ENCODE measurements at places on chromosomes 7 and 10. TPM values are rescaled to one million over a fixed set of nuclear protein-coding genes. Genes with fewer than 3 reads are reported as not detected.

The FIGNL1 gene
- 0.32 TPM for total RNA-seq

DNA sequence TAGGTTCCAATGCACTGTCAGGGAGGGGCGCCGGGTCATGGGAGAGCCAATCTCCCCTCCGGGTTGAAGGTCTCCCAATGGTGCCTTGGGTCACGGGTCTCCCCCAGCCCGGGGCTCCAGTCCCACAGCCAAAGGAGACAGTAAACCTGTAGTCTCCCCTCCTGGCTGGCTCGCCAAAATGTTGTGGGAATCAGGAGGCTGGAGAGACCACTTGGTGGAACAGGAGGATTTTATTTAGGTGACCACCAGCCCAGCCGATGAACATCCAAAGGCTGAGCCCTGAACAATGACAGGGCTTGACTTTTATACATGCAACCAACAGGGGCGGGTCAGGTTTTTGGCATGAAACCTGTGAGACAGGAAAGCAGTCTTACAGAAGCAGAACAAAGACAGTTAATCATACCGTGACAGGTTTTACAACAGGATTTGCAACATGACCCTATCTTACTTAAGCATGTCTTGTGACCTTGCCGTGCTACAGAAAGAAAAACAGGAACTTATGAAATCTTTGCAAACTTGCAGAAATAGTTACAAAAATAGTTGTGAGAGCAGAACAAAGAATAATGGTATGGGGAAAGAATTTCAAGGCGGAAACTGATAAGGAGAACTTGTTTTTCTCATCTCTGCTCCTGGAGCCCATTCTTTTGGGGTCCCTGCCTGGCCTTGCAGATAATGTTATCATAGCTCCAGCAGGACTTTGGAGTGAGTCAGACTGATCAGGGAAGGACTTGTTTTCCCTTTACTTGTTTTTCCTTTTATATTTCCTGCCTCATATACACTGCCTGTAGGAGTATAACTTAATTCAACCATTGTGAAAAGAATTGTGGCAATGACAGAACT is 7.1 kb downstream of the ERV3-1 start:
- peak; percentile 68 for DNase-seq

The ADRB1 gene
- total RNA-seq, result not detected

DNA sequence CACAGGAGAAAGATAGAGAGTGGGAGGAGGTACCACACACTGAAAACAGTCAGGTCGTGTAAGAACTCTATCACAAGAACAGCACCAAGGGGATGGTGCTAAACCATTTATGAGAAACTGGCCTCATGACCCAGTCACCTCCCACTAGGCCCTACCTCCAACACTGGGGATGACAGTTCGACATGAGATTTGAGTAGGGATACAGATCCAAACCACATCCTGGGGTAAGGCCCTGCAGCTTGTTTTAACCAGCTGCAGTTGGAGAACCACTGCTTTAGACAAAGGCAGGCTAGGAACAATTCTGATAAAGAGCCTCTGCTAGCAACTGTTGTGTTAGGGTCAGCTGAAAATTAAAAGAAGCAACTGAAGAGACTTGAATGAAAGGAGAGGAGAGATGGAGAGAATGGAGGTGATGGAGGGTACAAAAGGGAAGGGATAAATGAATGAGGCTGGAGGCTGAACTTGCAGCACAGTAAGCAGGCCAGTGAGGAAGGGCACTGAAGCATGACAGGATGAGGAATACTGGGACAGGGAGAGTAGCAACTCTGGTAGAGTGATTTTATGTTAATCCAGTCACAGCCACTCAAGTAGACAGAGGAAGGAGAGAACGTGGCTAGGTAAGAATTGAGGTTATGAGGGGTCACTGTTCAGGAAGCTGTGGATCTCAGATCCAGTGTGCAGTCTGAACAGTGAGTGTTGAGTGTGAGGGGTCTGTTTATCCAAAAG is 23.6 kb downstream of the MEST start:
- no peak for DNase-seq

The CHAT gene
- not detected for total RNA-seq

The NKX1-2 gene
- not detected for total RNA-seq

GRCh38 chr10:22333975-22334282 is 11.4 kb upstream of the SPAG6 start:
- no peak for DNase-seq

The SPDYE2B gene
- total RNA-seq, result not detected

- no peak for DNase-seq
These were observed 39.1 kb upstream of the FGL2 start for GRCh38 chr7:77238703-77239136.

DNA sequence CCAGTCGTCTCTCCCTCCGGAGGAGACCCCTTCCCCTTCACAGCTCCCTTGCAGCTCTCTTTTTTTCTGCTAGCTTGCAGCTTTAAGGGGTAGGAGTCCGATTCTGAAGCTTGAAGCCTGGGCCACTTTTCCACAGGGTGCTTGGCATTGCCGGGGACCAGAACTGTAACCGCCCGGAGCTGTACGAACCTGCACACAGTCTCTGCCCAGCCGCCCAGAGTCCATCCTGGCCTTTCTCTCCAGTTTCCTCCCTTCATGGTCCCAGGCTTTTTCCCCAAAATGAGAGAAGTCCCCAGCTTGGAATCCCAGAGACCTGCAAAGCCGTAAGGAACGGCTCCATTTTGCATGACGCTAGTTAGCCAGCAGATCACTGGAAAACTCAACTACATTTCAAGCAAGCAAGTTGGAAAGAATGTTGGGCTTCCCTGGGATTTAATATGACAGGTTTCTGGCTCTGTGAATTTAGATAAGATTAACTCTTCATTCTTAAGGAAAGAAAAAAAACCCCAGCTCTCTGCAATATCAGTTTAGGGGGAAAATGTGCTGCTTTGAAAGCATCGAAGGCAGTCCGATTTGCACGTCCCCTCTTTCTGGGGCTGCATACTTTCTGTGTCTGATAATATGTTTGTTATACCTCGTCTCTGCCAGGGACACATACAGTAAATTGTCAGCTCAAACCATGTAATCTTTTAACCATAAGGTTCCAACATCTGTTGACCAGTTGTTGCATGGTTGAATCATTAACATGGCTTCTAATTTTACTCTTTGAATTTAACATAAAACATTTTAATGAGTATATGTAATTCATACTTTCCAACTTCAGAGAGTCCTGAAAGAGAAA is 190.0 kb upstream of the LYZL2 start:
- no peak for DNase-seq

DNA sequence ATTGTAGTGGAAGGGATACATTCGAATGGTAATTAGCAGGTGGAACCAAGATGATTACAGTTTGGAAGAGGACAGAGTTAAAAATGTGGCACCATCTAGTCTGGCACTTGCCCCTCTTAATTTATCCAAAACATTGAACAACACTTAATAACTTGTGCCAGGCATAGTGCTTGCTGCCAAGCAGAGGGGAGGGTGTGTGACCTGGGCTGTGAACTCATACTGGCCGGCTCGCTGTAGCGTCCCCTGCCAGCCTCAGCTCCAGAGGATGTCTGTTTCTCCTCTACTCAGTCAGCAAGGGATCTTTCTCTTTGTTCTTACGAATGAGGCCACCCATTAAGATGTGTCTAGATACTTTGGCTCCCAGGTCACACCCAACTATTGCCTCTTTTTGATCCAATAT is 179.4 kb upstream of the INHBA start:
- DNase-seq, result no peak

The NEUROD6 gene
- total RNA-seq, result not detected

DNA sequence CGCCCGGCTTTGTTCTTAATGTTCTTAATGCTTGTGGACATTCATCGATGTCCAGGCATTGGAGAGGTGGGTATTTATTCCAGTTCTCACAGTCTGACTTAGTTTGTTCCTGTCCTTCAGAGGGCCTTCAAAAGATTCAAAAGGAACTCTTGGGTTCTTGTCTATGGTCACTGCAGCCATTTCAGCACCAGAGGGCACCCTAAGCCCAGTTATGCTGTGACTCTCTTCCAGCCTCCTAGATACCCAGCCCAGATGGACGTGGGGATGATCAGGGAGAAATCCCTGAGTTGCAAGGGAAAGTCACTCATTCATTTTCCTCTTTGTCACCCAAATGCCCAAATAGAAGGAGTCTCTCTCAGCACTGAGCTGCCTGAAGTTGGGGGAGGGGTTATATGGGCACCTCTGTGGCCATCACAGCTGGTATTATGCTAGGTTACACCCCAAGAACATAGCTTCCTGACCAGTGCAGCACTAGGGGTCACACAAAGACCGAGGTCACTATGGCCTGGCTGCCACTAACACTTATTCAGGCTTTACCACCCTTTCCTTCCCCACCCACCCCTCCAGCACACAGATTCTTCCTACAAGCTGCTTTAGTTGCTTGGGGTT is 26.5 kb upstream of the CCDC126 start:
- DNase-seq, result no peak

DNA sequence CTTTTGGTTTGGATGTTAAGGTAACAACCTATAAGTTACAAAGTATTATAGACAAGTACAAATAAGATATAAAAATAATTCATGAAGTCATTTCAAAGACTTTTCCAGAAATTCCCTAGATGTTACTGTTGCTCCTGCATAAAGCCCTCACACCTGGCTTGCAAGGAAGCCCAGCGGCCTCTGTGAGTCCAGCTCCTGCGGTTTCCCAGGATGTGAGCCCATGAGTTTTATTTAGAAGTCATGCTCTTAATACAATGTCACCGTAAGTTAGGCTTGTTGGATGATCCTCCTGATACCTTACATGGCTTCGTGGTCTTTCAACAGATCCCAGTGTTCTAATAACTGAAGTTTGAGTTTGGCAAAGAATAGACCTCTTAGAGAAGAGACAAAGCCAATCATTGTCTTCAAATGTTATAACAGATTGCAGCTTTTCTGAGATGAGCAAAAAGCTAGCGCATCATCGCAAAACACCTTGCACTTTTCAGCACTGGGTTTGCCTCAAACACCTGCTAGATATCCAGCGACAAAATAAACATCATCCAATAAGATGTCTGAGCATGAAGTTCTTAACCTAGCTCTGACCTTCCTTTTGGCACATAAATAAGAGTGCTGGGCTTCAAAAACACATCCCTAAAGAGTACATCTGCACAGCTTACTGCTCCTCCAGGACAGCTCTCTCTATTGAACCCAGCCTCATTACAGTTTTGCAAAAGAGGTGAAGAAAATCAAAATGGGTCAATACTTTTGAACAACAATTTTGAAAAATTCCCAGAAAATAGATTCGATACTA is 3.6 kb downstream of the FAM171A1 start:
- DNase-seq, result no peak

GRCh38 chr7:99398891-99399445 is 9.4 kb downstream of the PDAP1 start:
- no peak for DNase-seq

DNA sequence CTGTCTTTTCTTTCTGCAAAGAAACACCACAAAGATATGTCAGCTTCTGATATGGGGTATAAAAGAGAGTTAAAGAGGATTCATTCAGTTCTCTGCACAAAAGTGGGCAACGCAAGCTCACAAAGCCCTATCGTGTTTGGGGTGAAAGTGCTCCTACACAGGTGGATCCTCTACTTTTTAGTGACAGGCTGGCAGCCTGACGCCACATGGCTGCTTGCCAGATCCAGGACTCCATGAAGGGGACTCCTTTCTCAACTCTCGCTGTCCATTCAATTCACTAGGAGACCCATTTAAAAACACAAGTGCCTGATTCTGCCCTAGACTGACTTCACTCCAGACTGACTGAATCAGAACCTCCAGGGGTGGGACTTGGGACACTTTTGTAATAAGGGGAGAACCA is 8.0 kb downstream of the PARP12 start:
- no peak for DNase-seq

GRCh38 chr10:109978481-109978880 is 29.3 kb upstream of the ADD3 start:
- no peak for DNase-seq

GRCh38 chr10:28036587-28036986 is 37.7 kb upstream of the ODAD2 start:
- no peak for DNase-seq

- DNase-seq, result no peak
These were observed 141.3 kb upstream of the FZD8 start for GRCh38 chr10:35783305-35783838.

GRCh38 chr7:49497471-49497870 is 276.0 kb upstream of the VWC2 start:
- no peak for DNase-seq

GRCh38 chr10:110794808-110795207 is 76.9 kb upstream of the PDCD4 start:
- DNase-seq, result no peak

DNA sequence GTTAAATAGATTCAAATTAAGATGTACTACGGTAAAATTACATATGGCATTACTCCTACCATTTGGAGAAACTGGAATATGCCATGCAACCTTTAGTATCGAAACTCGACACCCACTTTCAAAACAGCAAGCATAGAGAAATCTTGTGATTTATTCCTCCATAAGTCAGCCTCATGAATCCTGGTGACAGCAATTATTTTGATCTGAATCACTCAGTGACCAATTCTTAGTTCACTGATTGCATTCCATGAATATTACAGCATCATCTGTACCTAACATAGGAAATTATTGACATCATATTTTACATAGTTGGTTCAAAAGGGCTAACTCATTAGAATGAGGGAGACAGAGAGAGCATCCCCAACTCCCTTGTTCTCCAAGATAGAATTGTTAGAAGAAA is 89.6 kb downstream of the CACNB2 start:
- DNase-seq, result no peak

- no peak for DNase-seq
These were observed 175.2 kb downstream of the CDK14 start for GRCh38 chr7:90771281-90771680.

DNA sequence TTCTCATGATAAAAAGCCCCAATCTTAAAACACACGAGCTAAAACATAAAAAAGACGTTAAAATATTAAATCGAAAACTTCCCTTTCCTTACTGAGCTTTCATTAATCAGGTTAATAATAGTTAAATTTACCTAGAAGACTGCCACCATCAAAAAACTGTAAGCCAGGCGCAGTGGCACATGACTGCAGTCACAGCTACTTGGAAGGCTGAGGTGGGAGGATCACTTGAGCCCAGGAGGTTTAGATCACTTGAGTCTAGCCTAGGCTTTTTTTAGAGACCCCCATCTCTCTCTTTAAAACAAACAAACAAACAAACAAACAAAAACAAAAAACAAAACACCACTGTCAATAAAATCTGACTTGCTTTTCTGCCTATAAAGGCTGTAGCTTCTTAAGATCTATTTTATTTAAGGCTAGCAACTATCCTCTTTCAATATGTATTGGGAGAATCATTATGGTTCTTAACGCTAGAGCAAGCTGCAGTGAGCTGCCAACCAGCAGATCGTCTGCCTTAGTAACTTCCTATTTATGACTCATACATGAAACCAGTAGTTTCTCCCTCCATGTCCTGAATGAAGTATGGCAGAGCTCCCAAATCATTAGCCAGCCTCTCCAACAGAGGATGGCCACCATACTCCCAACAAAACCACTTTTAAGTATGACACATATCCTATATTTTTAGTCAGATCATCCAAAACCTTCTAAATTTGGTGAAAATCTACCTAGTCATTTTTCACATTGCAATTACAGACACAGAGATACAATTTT is 163.7 kb downstream of the SRPK2 start:
- no peak for DNase-seq

- peak; percentile 15 for DNase-seq
These were observed 184.4 kb upstream of the KLF14 start for GRCh38 chr7:130918129-130919052.

DNA sequence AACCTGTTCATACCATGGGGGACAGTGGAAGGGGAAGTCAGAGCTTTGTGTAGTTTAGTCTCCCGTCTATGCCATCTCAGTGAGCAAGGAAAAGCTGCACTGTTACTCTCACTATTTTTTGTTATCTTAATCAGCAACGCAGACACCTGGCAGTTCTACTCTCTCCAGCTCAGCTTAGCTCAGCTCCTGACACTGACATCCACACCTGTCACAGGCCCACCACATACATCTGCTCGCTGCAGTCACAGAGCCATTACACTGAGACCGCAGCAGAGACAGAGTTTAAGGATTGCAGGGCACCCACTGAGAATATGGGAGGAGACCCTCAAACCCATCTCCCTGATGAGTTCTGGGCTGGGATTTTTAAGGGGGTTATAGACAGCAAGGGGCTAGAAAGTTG is 257.3 kb upstream of the AKR1E2 start:
- DNase-seq, result no peak

Data from ascending aorta (tissue), 2 donors.